ENCODE measurements at places on chromosomes 5 and 9.

- no peak for DNase-seq
Observed at GRCh38 chr9:107751567-107752210, 262.1 kb upstream of the KLF4 start.

GRCh38 chr9:101037430-101037829, 8.9 kb downstream of the PLPPR1 start:
- DNase-seq: no peak

DNA sequence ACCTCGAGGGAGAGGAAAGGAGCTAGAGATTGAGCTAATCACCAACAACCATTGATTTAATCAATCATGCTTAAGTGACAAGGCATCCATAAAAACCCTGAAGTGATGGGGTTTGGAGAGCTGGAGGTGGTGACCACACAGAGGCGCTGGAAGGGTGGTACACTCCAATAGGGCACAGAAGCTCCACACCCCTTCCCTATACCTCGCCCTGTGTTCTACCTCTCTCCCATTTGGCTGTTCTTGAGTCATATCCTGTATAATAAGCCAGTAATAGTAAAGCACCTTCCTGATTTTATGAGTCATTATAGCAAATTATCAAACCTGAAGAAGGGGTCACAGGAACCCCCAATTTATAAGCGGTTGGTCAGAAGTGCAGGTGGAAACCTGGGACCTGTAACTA, 18.3 kb downstream of the ACTL7B start:
- no peak for DNase-seq

DNA sequence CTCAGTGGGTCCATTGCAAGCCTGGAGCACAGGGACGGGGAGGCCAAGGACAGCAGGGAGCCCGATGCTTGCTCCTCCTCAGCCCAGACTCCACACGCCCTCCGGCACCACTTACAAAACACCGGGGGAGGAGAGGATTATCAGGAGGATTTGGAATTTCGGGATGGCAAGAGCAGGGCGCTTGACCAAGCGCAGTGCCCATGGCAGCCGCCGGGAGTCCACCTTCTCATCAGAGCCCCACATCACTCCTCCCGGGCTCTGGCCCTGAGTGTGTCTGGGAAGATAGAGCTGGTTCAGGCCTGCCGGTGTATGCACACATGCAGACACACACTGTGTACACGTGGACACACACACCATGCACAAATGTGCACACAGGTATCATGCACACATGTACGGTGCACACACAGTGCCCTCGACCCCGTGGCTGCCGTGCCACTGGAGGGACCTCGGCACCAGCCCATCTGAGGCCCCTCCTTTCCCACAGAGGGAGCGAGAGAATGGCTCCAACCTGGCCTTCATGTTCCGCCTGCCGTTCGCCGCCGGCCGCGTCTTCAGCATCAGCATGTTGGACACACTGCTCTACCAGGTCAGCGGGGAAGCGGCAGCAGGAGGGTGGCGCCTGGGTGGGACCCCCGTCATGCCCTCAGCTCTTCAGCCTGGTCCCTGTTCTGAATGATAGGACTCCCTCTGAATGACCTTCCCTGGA, 81.7 kb downstream of the KCNT1 start:
- no peak for DNase-seq

GRCh38 chr9:88555268-88555980, 20.4 kb downstream of the NXNL2 start:
- DNase-seq: no peak

DNA sequence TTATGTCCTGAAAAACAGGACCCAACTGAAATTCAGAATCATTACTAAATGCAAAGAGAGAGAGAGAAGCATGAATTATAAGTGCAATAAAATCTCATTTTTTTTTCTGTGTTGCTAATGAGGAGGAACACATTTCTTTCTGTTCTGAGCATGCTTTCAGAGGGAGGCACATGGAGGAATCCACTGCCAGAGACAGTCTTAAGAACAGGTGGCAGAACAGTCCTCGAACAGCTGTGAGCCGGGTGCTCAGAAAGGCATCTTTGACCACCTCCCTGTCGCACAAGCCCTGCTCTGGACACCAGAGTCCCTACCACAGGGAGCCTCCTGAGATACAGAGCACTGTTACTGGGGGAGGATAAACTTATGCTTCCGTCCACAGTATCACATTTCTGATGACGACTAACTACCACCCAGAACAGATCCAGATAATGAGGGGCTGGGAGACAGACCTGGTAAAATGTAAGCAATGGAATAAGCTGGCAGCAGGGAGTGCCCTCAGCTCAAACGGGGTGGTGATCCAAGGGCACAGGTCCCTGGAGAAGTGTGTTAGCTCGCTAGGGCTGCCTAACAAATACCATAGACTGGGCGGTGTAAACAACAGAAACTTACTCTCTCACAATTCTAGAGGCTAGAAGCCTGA, 134.0 kb downstream of the SLC1A3 start:
- DNase-seq: no peak

- no peak for DNase-seq
Observed at GRCh38 chr5:179852993-179853547, 5.5 kb downstream of the MRNIP start.

- DNase-seq: no peak
Observed at GRCh38 chr5:142141463-142141862, 32.9 kb downstream of the NDFIP1 start.

DNA sequence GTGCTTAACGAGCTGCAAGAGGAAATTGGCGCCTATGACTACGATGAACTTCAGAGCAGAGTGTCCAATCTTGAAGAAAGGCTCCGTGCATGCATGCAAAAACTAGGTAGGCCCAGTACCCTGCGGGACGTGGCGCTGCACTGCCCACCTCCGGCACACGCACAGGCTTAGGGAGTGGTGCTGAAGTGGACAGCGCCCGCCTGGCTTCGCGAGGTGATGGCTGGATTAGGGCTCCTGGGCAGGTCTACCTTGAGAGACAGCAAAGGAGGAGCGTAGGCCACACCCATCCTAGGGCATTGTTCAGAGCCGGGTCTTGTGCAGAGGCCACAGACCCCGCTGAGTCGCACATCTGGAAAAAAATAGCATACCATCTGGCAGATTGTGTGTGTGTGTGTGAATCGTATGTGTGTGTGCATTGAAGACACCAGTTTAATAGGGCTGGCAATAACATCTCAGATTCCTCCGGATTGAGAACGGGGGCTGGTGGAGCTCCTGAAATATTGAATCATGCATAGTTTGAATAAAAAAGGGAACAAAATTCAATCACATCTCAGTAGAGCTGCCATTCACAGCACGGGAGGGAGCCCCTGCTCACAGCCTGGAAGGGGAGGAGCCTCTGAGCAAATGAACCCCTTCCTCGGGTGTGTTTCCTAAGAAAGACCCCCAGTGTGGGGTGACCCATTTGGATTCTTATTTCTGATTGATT, 11.1 kb downstream of the OLFM1 start:
- no peak for DNase-seq

- no peak for DNase-seq
Observed at GRCh38 chr5:219991-220390, 1.9 kb downstream of the SDHA start.

GRCh38 chr5:139171779-139172404, 26.3 kb downstream of the SIL1 start:
- no peak for DNase-seq

DNA sequence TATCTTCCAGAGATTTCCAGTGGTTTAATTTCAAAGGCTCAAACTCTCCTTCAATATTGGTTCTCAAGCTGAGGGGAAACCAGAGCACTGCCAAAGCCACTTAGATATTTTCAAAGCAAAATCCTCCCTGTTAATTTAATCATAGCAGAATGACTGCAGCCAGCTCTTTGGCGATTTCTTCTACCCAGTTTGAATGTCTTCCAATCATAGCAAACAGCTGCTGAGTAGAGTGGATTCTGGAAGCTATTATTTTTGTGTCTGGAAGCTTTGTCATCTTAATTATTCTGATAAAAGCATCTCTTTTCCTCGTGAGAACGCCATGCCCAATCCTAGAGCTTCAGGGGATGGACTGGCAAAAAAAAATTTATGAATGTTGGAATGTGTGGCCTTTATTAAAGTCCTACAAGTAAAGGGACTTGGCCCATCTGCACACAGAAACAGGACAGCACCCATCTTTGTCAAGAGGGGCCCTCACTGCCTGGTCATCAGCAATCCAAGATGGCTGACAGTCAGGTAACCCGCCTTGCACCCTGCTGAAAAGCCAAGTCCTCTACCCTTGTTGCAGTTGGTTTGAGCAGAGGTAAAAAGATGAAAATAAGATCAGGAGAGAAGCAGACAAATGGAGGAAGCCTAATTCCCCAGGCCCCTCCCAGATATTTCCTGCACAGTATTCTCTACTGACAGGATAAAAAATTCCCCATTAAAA, 125.1 kb downstream of the SUSD1 start:
- DNase-seq: no peak

GRCh38 chr5:149719666-149720065, 10.4 kb upstream of the PPARGC1B start:
- no peak for DNase-seq

GRCh38 chr5:141617128-141617527, 1.7 kb downstream of the DIAPH1 start:
- DNase-seq: no peak

DNA sequence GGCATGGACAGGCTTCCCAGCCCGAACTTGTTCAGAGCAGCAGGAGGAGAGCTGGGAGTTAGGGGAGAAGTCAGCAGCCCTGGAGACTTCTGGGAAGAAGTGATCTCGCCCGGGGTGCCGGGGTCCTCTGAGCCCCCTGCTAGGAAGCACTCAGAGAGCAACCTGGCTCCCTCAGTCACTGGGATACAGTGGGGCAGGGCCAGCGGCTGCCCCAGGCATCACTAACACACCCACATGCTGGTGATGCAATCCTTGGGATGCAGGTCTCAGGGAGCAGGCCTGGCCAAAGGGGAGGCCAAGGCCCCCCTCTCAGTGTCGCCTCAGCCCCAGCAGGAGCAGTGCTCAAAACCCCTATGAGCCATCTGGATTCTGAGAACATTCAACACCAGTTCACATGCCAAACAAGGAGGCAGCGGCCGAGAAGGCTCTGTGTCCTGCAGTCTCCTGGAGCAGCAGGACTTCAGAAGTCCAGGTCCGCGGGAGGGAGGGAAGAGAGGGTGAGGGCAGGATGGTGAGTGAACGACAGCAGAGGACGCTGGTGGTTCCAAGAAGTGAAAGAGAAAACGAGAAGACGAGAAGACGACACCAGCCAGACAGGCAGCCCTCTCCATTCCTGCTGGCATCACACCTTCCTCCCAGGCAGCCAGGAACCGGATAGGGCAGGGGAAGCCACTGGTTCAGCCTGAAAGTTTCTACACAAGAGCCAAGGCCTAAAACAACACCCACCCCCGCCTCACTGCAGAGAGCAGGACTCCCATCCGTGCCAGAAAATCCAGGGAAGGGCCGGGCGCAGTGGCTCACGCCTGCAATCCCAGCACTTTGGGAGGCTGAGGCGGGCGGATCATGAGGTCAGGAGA, 2.3 kb downstream of the PNPLA7 start:
- no peak for DNase-seq

- no peak for DNase-seq
Observed at GRCh38 chr5:160298189-160298588, 14.2 kb downstream of the CCNJL start.

GRCh38 chr9:5552301-5552700, 42.0 kb downstream of the PDCD1LG2 start:
- no peak for DNase-seq

GRCh38 chr9:127721391-127721821, 5.5 kb downstream of the TTC16 start:
- DNase-seq: no peak

- no peak for DNase-seq
Observed at GRCh38 chr5:81420039-81420667, 26.2 kb upstream of the ACOT12 start.

DNA sequence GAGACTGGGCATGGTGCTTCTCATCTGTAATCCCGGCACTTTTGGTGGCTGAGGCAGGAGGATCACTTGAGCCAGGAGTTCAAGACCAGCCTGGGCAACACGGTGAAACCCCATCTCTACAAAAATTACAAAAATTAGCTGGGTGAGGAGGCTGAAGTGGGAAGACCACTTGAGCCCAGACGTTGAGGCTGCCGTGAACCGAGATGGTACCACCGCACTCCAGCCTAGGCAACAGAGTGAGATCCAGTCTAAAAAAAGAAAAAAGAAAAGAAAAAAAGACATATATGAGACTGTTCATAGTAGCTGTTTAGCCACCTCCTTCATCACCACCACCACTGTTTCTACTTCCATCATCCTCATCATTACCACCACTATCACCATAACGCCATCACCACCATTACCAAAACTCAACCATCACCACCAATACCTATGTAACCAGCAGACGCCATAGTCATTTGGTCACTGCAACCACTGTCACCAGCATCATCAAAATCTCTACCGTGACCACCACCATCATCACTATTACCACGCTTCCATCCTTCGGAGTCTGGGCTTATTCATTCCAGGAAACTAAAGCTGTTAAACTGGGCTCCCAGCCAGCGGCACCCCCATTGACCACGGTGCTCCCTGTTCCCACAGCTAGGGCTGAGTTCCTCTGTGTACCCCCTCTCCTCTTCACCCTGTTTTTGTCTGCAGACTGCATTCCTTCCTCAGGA, 8.4 kb upstream of the KIF12 start:
- no peak for DNase-seq

GRCh38 chr5:151288180-151288579, 15.4 kb downstream of the SLC36A3 start:
- no peak for DNase-seq

Measured in D721Med (cell line).